Epithelial cell of umbilical artery (primary cell): ENCODE measurements at places on chromosomes 3 and 15. TPM values are rescaled to one million over a fixed set of nuclear protein-coding genes. Genes with fewer than 3 reads are reported as not detected.

Gene SERINC4
- total RNA-seq: not detected in 2 replicates

Gene NEK10
- 1.8 and 1.9 TPM in 2 replicates for total RNA-seq

Gene SKOR1
- under 0.01 TPM in 1 of 2 replicates, not detected in the other for total RNA-seq

Gene CSTA
- total RNA-seq: not detected in 2 replicates
